ENCODE measurements at places on chromosomes 13 and 19.

- no peak for DNase-seq
Observed at GRCh38 chr19:33811246-33811645, 14.6 kb downstream of the KCTD15 start.

DNA sequence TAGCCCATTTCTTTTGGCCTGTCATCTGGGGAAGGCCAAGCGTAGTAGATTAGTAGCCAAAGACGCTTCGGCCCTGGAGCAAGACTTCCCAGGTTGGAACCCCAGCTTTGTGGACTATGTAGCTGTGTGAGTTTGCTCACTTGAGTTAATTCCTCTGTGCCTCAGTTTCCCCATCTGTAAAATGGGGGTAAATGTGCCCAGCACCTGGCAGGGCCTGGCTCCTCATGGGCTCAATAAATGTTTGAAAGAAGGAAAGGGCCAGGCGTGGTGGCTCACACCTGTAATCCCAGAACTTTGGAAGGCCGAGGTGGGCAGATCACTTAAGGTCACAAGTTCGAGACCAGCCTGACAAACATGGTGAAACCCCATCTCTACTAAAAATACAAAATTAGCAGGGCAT, 14.9 kb upstream of the HNRNPM start:
- no peak for DNase-seq

DNA sequence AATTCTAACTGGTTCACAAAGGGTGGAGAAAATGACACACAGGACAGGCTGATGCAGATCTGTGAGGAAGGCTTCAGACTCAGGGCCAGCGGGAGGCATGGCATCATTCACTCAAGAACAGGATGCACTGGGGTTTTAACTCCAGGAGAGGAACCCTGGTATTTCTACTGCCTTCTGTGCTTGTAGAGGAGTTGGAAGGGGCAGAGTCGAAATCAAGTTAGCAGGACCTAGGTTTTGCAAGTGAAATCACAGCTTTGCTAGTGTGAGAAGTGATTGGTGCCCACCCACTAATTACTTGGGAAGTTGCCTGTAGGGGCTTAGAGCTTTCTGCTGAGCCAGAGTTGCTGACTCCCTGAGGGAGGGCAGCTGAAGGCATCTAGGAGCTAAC, 92.7 kb downstream of the AKAP11 start:
- DNase-seq, result no peak

- no peak for DNase-seq
Observed at GRCh38 chr13:48976576-48977285, 1.0 kb downstream of the FNDC3A start.

DNA sequence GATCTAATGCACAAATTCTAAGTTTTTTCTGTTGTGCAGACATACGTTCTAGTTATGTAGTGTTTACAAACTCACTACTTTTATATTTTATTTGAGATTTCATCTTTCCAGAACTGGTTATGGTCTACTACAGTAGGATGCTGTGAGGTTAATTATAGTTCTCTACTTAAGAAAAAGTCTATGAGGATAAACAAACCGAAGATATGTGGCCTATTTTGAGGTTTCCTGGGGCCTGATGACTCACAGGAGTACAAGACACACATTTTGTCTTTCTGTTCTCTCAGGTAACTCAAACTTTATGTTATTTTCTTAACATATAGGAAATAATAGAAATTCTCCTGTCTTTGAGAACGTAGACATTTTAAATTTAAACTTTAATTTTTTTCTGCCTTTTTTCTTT, 45.1 kb downstream of the PCDH20 start:
- DNase-seq, result no peak

GRCh38 chr13:111577956-111578605, 257.6 kb downstream of the TEX29 start:
- no peak for DNase-seq

- DNase-seq, result peak; percentile 100
Observed at GRCh38 chr13:110113284-110113764, 193.6 kb downstream of the COL4A1 start.

DNA sequence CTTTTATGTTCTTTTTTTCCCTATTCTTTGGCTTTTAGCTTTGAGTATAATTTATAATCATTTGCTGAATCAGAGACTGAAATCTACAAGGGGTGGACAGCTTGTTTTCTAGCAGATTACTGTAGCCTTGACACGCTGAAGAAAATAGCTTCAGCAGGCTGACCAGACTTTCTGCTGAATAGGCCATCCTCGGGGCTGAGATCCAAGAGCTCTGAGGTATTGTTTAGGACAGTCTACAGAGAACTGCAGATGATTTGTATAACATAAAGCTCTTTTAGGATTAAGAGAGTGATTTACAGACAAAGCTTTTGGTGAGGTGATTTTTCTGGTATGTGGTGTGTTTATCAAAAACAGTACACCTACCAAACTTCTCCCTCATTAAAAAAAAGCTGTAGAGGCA, 16.8 kb downstream of the POLR1D start:
- DNase-seq, result no peak

GRCh38 chr13:43397111-43397510, 373.7 kb downstream of the DNAJC15 start:
- DNase-seq, result no peak

Measured in NB4 (cell line).